ENCODE measurements at places on chromosomes 4 and X.

DNA sequence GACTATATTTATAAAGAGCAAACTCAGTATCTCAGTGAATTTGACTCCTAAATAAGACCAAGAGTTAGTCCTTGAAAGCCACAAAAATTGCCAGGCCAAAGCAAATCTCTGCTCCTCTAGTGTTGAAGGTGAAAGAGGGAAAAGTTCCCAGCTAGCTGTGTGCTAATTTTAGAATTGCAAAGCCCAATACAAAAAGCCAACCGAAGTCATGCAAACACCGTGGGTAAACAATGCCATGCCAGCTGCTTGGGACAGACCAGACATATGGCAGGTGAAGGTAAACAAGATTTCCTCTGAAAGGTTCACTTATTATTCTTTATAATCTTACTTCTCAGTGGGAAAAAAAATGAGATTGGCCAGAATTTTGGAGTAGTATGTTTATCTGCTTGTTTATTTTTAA is 80.5 kb upstream of the LNX1 start:
- no peak for DNase-seq

DNA sequence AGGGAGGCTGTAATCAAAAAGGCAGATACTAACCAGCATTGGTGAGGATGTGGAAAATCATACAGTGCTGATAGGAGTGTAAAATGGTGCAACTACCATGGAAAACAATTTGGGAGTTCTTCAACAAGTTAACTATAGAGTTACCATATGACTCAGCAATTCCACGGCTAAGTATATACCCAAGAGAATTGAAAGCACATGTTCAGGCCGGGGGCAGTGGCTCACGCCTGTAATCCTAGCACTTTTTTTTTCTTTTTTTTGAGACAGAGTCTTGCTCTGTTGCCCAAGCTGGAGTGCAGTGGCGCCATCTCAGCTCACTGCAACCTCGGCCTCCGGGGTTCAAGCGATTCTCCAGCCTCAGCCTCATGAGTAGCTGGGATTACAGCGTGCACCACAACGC is 15.0 kb upstream of the CD99L2 start:
- DNase-seq = no peak

GRCh38 chr4:128227991-128228571 is 59.5 kb downstream of the PGRMC2 start:
- no peak for DNase-seq

DNA sequence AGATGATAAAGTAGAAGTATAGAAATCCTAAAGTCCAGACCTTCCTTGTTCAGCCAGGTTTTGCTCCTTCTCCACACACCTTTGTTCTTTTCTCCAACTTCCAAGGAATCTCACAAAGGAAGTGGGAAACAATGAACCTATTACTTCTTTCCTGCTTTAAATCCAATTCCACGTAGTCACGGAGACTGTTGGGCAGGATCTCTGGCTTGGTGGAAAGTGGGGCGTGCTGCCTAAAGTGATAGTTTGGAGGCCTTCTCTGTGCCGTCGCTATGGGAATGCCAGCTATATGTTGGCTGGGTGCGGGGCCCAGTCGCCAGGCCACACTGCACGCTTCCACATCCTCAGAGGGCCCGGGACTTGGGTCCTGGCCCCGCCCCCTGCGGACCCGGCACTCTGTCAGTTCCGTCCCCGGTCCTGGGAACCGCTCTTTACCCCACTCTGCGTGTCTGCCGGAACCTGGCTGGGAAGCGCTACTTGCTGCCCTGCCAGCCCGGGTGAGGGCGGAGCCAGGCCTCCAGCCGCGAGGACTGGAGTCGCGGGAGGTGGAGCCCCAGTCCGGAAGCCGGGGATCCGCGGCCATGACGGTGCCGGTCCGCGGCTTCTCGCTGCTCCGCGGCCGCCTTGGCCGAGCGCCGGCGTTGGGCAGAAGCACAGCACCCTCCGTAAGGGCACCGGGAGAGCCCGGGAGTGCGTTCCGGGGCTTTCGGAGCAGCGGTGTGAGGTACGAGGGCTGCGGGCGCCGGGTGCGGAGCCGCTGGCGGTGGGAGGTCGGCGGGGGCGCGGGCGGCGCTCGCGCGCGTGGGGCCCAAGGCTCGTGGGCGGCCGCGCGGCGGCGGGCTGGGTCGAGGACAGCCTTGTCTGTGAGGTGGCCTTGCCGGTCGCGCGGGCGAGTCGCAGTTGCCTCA is at the start of gene MTHFD2L:
MTHFD2L (plus strand) TSS at position 558 of the 905 bp plus-strand sequence; CDS start at position 579, 21 bp downstream.
- peak; percentile 86 for DNase-seq

GRCh38 chrX:2446815-2447214 is 54.0 kb downstream of the DHRSX start:
- no peak for DNase-seq

GRCh38 chr4:182917182-182918043 is at the start of gene DCTD:
Gene DCTD, minus strand, starts transcription at chr4:182917386. Its CDS starts 1,818 bp downstream, at chr4:182915568.
- DNase-seq = peak; percentile 58

- DNase-seq = no peak
Measured at GRCh38 chr4:5211282-5211839, 160.1 kb downstream of the STK32B start.

DNA sequence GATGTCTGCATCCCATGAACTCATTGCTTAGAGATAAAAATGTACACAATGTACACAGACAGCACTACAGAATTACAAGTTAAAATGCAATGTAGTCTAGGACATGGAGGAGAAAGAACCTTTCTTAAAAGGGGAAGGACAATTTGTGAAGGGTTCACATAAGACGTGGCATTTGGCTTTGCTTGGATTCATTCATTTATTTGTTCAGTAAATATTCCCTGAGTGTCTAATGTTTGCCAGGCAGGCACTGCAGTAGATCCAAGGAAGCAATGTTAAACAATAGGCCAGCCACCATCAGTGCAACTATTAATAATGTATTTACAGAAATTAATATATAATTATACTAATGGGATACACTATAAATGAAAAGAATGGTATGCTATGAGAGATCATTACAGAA is 94.4 kb downstream of the GRIA2 start:
- DNase-seq = no peak

DNA sequence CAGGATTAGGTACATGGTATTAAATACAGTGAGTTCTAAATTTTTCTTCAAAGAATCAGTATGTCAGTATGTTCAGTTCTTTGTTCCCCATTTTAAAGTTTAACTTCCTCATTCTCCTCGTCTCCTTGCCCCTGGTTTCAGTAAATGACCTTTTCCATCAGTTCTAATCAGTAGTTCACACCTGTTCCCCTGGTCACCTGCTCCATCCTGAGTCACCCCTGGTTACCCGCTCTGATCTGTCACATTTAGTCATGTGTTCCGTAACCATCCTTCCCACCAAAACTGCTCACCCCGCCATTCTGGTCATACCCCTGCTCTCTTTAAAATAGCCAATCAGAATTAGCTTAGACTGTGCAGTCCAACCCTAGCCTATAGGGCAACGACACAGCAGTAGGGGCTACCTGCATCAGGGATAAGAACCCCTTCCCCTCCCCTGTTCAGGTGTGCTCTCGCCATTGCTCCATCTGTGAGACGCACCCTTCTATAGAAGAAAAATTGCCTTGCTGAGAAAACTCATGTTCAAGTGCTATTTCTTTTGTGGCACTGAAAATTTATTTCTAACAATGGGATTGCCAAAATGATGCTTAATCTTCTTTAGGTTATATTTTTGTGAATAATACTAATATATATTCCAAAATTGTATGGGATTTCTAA is 181.3 kb downstream of the OR13H1 start:
- no peak for DNase-seq

DNA sequence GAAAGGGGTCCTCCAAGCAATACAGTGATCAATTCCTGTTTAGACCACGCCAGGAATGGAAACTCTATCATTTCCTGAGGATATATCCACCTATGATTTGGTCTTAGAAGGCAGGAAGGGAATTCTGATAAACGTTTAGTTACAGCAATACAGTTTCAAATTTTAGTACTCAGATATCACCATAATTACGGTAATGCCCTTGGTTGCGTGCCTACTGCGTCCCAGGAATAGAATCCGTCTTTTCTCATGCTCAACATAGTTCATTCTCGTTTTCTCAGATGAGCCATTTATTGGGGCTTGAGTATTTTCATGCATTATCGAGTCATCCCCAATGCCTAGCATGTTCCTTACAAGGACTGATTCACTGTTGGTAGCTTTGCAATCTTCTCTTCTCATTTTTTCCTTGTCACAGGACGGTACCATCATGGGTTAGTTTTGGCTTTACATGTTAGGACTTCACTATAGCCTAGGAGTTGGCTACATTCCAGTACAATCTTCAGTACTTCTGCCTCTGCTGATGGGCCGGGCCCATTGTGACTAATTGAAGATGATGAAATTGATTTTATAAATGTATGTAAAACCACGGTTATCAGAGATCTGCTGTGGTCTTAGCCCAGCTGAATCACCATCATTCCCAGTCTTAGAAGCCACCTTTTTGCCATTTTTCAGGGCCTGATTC is 4.4 kb upstream of the PRKX start:
- DNase-seq = no peak

DNA sequence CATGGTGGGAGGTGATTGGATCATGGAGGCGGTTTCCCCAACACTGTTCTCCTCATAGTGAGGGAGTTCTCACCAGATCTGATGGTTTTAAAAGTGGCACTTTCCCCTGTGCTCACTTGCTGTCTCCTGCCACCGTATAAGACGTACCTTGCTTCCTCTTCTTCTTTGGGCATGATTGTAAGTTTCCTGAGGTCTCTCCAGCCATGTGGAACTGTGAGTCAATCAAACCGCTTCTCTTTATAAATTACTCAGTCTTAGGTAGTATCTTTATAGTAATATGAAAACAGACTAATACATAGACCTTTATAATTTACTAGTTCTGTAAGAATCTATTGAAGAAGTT is 82.5 kb upstream of the PITX2 start:
- no peak for DNase-seq

GRCh38 chrX:130485870-130486269 is 84.1 kb downstream of the RBMX2 start:
- no peak for DNase-seq

DNA sequence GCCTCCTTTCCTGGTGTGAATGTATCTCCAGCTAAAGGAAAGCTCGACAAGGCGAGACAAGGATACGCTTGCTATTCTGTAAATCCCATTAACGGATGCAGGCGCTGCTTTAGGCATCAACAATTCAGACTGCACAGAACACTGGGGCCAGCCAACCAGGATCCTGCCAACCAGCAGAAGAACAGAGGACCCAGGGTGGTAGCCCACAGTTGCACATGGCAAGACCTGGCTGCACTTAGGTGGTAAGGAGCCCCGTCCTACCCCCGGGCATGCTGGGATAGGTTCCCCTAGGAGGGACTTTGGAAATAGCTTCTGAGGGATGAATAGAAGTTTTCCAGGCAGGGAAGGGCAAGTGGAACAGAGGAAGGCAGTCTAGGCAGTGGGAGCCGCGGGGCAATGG is 20.7 kb downstream of the PSAPL1 start:
- DNase-seq = peak; percentile 62

DNA sequence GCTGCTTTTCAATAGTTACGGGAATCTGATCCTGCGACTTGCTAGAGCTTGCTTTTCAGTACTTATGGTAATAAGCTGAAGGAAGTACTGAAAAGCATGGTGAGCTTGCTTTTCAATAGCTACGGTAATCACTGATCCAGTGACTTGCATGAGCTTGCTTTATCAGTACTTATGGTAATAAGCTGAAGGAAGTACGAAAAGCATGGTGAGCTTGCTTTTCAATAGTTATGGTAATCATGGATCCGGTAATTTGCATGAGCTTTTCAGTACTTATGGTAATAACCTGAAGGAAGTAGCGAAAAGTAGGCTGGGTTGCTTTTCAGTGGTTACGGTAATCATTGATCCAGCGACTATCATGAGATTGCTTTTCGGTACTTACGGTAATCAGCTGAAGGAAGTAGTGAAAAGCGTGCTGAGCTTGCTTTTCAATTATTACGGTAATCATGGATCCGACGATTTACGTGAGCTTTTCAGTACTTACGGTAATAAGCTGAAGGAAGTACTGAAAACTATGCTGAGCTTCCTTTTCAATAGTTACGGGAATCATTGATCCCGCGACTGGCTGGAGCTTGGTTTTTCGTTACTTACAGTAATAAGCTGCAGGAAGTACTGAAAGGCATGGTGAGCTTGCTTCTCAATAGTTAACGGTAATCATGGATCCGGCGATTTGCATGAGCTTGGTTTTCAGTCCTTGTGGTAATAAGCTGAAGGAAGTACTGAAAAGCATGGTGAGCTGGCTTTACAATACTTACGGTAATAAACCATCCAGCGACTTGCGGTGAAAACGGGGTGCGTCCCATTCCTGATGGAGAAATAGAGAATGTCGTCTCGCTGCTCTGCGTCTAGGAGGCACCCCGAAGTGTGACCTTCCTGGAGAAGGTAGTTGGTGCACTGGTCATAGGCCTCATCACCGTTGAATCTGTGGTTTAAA is 6.5 kb downstream of the CRLF2 start:
- DNase-seq = no peak

GRCh38 chr4:138540056-138540800 is 298.1 kb upstream of the SLC7A11 start:
- DNase-seq = no peak

GRCh38 chr4:26530099-26530498 is 39.8 kb upstream of the CCKAR start:
- no peak for DNase-seq

DNA sequence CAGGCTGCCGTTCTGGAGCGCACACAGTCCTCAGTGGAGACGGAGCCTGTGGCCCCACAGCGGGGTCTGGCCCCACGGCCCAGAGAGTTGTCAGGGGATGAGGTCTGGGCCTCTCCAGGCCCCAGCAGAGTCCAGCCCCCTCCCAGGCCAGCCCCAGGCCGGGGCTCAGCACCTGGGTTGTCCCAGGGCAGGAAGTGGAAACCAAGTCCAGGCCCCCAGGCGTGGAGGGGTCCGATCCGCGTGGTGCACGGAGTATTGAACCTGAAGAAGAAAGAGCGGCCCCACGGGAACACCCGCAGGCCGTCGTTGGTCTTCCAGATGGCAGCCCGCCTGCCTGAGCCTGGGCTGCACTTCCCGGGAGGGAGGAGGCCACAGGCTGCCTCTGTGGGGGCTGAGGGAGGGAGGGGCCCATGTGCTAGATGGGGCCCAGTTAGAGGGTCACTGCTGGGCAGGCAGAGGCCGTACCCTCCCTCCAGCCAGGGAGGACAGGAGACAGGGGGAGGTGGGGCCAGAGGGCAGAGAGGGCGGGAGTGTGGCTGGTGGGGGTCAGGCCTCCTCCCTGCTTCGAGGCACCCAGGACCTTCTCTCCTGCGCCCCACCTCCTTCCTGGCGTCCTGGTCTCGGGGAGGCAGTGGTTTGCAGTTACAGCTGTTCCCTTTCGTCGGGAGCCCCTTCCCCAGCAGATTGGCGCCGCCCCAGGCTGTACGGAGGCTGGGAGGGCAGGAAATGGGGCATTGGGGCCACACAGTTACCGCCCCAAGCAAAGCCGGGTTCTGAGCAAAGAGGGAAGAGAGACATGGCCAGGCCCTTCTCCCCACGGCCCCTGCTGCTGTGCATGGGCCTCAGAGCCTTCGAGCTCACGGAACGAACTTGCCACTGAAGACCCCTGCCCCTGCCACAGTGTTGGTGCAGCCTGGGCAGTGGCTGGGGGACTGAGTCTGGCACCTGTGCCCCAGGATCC is 8.1 kb downstream of the HGFAC start:
- DNase-seq = peak; percentile 61

Data from posterior cingulate gyrus (tissue), 11 donors.